ENCODE measurements at places on chromosomes 16 and 17.

GRCh38 chr16:16118337-16118736, 105.0 kb downstream of the ABCC6 start:
- peak; percentile 63 for DNase-seq

- DNase-seq: no peak
Measured at GRCh38 chr17:59093145-59093701, 13.5 kb downstream of the TRIM37 start.

GRCh38 chr16:59424714-59425273, 690.7 kb upstream of the GOT2 start:
- no peak for DNase-seq

GRCh38 chr17:42276359-42276608, at the start of gene STAT5B:
Gene STAT5B, minus strand, starts transcription at chr17:42276391. Its CDS starts 44,264 bp downstream, at chr17:42232127.
- peak; percentile 92 for DNase-seq

DNA sequence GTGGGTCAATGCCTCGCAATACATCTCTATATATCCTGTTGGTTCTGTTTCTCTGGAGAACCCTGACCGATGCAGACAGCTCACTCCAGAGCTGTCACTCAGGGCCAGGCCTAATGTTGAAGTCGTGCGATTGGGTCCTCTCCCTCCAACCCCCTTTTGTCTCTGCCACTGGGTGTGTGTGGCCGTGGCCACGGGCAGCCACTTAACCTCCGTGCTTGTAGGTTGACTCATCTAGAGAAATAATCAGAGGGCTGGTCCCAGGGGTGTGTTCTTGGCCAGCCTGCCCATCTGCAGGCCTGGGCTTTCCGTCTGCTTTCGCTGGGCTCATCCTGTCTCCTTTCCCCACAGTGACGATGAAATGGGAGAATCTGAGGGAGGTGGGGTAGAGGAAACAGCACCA, 7.4 kb downstream of the ADAD2 start:
- DNase-seq: no peak
